A549 treated with RU486 at 1 μM for 4 hours (cell line): ENCODE measurements at places on chromosomes 6 and 20. TPM values are rescaled to one million over a fixed set of nuclear protein-coding genes. Genes with fewer than 3 reads are reported as not detected.

Gene ACTL10
- not detected in 5 replicates for total RNA-seq

Gene PIGU
- total RNA-seq: 22.5 to 31.4 TPM (median 27.6 TPM) in 5 replicates

Gene NNAT
- not detected in 5 replicates for total RNA-seq

Gene FOXQ1
- total RNA-seq: 3.5 to 7.5 TPM (median 6.7 TPM) in 5 replicates

Gene OPN5
- total RNA-seq: not detected in 5 replicates

Gene SALL4
- 1.3 to 1.8 TPM (median 1.4 TPM) in 5 replicates for total RNA-seq

Gene CPNE5
- total RNA-seq: 0.05 to 0.15 TPM (median 0.08 TPM) in 4 of 5 replicates, not detected in the other

Gene PRDM1
- 3.9 to 4.7 TPM (median 4.4 TPM) in 5 replicates for total RNA-seq

Gene AKAP12
- 80.6 to 144 TPM (median 120 TPM) in 5 replicates for total RNA-seq

Gene GLYATL3
- not detected in 5 replicates for total RNA-seq

Gene FILIP1
- 0.19 to 0.35 TPM (median 0.29 TPM) in 5 replicates for total RNA-seq

Gene TRIM40
- not detected in 5 replicates for total RNA-seq

Gene SPEF1
- total RNA-seq: 1.5 to 2.1 TPM (median 2.0 TPM) in 5 replicates

Gene PGC
- total RNA-seq: not detected in 5 replicates

Gene NR2E1
- total RNA-seq: 0.03 TPM in 1 of 5 replicates, not detected in the others

Gene EEF1A2
- total RNA-seq: 134 to 157 TPM (median 155 TPM) in 5 replicates

Gene CHRNA4
- 0.15 to 0.37 TPM (median 0.22 TPM) in 5 replicates for total RNA-seq

Gene PHF10
- 17.2 to 23.4 TPM (median 22.3 TPM) in 5 replicates for total RNA-seq

Gene MAS1L
- total RNA-seq: not detected in 5 replicates

Gene LPA
- total RNA-seq: 0.09 to 0.10 TPM in 2 of 5 replicates, not detected in the others

Gene ULBP2
- total RNA-seq: 2.7 to 4.2 TPM (median 3.5 TPM) in 5 replicates

Gene GABRR2
- not detected in 5 replicates for total RNA-seq

Gene ANKRD66
- total RNA-seq: not detected in 5 replicates

Gene USP49
- 0.69 to 1.4 TPM (median 1.2 TPM) in 5 replicates for total RNA-seq

Gene GMPR
- 0.37 to 0.76 TPM (median 0.64 TPM) in 5 replicates for total RNA-seq

Gene HSPA1B
- 120 to 260 TPM (median 177 TPM) in 5 replicates for total RNA-seq

Gene VSTM2L
- 6.1 to 10.0 TPM (median 7.4 TPM) in 5 replicates for total RNA-seq

Gene BNIP5
- total RNA-seq: not detected in 5 replicates

Gene POM121L2
- total RNA-seq: not detected in 5 replicates

Gene BPIFB4
- not detected in 5 replicates for total RNA-seq

Gene SF3B5
- 183 to 249 TPM (median 220 TPM) in 5 replicates for total RNA-seq

Gene RAET1L
- 0.29 to 0.47 TPM (median 0.41 TPM) in 4 of 5 replicates, not detected in the other for total RNA-seq

Gene CDSN
- total RNA-seq: not detected in 5 replicates

Gene RAET1E
- 2.0 to 3.2 TPM (median 3.0 TPM) in 5 replicates for total RNA-seq

Gene PGBD1
- 4.2 to 5.6 TPM (median 4.9 TPM) in 5 replicates for total RNA-seq

Gene KCNK16
- not detected in 5 replicates for total RNA-seq

Gene DEFB127
- total RNA-seq: not detected in 5 replicates

Gene STMND1
- not detected in 5 replicates for total RNA-seq
